Neural crest cell (in vitro differentiated cells): ENCODE measurements at places on chromosomes 16 and 17. TPM values are rescaled to one million over a fixed set of nuclear protein-coding genes. Genes with fewer than 3 reads are reported as not detected.

DNA sequence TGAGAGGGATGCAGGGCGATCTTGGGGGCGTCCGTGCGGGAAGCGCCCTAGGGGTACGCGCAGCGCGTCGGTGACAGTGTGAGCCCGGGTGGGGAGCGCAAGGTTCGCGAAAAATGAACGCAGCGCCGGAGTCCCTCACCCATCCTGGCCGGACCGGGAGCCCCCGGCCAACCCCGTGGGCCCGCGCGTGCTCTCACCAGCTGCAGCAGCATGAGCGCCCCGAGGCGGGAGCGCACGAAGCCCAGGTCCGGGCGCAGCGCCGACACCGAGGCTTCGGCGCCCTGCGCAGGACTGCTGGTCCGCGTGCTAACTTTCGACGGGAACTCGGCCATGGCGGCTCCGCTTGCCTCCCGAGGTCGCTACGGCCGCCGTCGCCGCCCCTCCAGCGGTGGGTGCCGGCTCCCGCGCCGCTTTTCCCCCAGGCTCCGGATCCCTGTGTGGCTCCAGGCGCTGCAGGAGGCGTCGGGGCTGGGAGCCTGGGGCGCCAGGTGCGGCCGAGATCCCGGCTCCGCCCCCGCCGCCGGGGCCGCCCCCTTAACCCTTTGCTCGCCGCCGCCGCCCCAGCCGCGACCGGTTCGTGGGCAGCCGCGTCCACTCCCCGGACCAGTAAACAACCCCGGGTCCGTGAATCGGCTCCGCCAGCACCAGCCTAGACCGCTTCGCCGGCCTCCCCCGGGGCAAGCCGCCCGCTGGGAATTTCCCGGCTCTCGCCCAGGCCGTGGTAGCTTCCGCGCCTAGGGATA lies at the start of gene PLLP:
Gene PLLP, minus strand, starts transcription at position 464 of the 743 bp plus-strand sequence. Its CDS starts 132 bp downstream, at position 332.
- DNase-seq, result no peak

DNA sequence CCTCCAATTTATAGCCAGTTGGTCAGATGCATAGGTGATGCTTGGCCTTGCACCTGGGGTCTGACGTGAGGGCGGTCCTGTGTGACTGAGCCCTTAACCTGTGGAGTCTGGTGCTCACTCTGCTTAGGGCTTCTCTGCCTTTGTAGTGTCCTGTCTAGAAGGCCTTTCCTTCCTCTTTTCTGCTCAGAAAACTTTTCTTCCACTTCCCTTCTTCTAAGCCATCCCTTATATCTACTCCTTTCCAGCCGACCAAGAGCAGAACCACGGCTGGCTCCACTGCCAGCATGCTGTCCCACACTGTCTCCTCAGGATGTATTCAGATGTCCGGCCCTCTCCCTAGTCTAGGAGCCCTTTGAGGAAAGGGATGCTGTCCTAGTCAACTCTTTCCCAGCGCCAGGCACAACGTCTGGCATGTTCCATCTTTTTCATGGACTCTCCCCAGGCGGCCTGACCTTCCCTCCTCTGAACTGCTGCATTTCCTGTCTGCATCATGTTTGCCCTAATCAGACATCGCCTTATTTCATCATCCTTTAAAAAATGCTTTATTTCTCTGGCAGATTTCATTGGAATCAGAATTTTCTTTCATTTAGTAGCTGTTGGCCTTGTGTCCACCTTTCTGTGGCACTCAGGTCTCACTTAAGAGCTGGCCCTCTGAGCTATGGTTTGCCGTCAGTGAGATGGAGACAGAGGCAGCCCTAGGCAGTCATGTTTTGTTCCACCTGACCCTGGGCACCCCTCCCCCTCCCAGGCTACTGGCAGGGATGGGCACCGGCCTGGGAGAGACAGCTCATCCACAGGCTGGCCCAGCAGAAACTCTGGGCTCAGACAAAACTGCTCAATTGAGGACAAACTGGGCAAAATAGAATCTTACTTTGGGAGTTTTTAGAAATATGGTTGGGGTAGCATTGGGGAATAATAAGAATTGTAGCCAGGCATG lies 15.5 kb upstream of the BRCA1 start:
- no peak for DNase-seq

GRCh38 chr17:63988127-63988478 lies 10.0 kb upstream of the PRR29 start:
- DNase-seq, result no peak

GRCh38 chr16:1431497-1432270 lies 806 bp downstream of the PERCC1 start:
- no peak for DNase-seq

GRCh38 chr17:43760254-43760852 lies 1.8 kb upstream of the SOST start:
- DNase-seq, result peak; percentile 99

DNA sequence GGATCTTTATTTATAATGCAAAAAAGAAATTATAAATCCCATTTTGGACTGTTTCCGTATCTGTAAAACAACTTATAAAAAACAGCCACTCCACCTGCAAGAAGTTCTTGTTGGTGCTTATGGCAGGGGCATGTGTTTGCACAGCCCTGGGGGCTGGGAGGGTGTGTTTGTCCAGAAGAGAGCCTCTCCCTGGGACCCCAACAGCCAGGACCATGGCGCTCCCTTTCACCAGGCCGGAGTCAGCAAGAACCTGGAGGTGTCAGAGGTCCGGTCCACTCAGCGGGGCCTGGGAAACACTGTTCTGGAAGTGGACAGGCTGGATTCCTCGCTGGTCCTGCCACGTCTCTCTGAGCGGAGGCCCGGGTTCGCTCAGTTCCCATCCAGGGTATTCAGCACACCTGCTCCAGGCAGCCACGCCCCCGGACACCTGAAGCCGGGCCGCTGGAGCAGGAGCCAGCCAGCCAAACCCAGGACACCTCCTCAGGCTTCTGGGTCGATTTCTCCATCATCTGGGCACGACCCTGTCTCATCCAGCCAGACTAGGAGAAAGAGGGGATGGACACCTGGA lies 18.9 kb upstream of the GINS2 start:
- no peak for DNase-seq

DNA sequence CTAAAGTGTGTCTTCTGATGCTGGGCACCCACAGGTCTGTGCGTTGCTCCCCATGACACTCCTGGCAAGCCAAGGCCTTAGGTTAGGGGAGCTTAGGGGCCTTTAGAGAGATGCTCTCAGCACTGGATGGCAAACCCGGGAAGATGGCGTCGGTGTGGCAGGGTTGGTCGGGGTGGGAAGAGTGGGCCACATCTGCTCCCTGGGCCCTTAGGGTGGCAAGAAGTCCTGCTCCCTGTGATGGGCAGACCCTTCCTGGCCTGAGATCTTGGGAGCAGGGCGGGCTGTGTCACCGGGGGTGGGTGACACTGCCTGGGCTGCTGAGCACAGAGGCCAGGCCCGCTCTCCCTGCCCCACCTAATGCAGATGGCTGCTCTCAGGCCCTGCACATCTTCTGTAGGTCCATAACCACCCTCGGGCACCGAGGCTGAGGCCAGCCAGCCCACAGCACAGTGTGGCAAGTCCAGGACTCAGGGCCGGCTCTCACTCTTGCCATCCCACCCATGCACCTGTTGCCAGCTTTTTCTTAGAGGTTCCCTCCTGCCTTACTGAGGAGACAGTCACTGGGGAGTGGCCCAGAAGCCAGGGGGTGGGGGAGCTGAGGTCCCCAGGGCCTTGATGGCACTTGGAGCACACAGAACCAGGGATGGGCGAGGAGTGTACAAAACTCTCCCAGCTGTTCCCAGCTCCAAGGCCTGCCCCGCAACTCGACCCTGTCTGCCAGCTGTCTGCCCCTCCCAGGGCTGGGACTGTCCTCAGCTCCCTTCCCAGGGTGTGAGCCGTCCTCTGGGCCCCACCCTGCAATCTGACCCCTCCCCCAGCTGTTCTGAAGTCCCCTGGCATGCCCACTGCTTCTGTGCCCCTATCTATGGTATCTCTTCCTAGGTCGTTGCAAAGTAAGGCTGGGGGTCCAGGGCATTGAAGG lies 4.4 kb upstream of the MTSS2 start:
- DNase-seq, result no peak

GRCh38 chr17:77385750-77386501 lies 245.2 kb downstream of the SEC14L1 start:
- DNase-seq, result no peak

DNA sequence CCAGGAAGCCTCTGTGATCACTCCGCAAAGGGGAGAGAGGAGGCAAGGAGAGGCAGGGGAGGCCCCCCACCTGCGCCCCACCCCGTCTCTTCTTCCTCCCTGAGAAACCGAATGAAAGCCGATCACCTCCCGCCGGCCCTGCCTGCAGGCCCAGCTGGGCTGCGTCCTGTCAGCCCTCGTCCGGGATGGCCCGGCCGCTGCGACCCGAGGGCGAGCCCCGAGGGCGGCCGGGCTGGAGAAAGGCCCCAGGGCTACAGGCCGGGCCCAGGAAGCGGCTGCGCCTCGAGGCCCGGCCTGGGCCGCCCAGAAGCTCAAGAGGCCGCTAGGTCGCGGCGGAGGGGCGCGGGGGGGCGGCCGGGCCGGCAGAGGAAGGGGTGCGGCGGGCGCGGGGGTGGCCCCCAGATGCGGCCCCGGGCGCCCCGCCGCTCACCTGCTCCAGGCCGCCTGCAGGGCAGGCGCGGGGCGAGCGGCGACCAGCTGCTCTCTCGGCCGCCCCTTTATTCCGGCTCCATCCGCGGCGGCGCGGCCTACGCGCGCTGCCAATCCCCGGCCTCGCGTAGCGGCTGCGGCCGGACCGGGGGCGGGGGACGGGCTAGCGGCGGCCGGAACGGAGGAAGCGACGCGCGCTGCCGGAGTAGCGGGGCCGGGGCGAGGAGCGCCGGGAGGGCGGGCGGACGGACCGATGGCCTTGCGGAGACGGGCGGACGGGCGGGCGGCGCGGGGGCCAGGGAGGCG lies at the start of gene ZNF319:
Gene ZNF319, minus strand, starts transcription at position 702 of the 735 bp plus-strand sequence. CDS start 2,407 bp downstream, outside the sequence.
- no peak for DNase-seq

- DNase-seq, result no peak
Measured at GRCh38 chr17:51455211-51455610, 194.9 kb downstream of the UTP18 start.

DNA sequence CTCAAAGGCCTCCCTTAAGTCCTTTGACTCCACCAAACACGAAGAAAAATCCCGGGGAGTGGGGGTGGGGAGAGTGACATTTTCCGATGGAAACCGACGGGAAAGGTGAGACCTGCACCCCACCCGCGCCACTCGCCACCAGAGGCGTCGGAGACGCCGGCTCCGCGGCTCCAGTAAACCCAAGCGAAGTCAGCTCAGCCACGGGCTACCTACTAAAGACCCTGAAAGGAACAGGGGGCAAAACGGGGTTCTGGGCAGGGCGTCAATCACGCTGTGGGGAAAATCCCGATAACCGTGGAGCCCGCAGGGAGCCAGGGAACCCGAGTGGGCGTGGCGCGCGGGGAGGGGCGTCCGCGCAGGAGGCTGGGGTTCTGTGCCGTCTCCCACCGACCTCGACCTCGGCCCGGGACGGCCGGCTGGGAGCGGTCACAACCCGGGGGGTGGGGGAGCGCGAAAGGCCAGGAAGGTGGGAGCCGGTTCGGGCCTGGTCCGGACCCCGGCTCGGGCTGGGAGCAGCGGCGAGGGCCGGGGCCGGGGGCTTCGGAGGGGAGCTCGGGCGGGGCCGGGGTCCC lies 565 bp downstream of the WDR45B start:
- no peak for DNase-seq

GRCh38 chr17:13024526-13025257 lies 6.9 kb upstream of the ELAC2 start:
- peak; percentile 85 for DNase-seq

DNA sequence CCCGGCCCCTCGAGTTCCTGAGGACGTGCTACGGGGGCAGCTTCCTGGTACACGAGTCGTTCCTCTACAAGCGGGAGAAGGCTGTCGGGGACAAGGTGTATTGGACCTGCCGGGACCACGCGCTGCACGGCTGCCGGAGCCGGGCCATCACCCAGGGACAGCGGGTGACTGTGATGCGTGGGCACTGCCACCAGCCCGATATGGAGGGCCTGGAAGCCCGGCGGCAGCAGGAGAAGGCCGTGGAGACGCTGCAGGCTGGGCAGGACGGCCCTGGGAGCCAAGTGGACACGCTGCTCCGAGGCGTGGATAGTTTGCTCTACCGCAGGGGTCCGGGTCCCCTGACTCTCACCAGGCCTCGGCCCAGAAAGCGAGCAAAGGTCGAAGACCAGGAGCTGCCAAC lies 21.4 kb downstream of the FLYWCH1 start:
- DNase-seq, result no peak

GRCh38 chr17:2054262-2054511 lies 716 bp upstream of the HIC1 start:
- DNase-seq, result no peak

Gene SLC46A1
- 16.8 and 17.5 TPM in 2 replicates for total RNA-seq

Gene OR3A3
- not detected in 2 replicates for total RNA-seq

Gene ABCA3
- 19.6 TPM in 2 replicates for total RNA-seq

Gene DNAH9
- 18.6 and 25.4 TPM in 2 replicates for total RNA-seq

Gene PDILT
- not detected in 2 replicates for total RNA-seq

Gene CDT1
- total RNA-seq, result 79.6 and 79.9 TPM in 2 replicates
